Dorsolateral prefrontal cortex (tissue), 122 donors: ENCODE measurements at places on chromosomes 5 and 9. TPM values are rescaled to one million over a fixed set of nuclear protein-coding genes. Genes with fewer than 3 reads are reported as not detected.
A peak's percentile ranks its signal among the peaks of the same experiment; 100 is the strongest.

Gene ARAP3
- total RNA-seq, result 7.1 TPM

- no peak for DNase-seq
Observed at GRCh38 chr9:134644725-134645606, 3.4 kb downstream of the COL5A1 start.

Gene DPYSL3
- 43.5 TPM for total RNA-seq

Gene SPATA31C1
- total RNA-seq, result not detected

GRCh38 chr5:177306674-177307543 lies 3.3 kb downstream of the PRELID1 start:
- DNase-seq, result no peak

Gene TMEM171
- total RNA-seq, result 2.1 TPM

Gene TAF11L10
- total RNA-seq, result 1.4 TPM

DNA sequence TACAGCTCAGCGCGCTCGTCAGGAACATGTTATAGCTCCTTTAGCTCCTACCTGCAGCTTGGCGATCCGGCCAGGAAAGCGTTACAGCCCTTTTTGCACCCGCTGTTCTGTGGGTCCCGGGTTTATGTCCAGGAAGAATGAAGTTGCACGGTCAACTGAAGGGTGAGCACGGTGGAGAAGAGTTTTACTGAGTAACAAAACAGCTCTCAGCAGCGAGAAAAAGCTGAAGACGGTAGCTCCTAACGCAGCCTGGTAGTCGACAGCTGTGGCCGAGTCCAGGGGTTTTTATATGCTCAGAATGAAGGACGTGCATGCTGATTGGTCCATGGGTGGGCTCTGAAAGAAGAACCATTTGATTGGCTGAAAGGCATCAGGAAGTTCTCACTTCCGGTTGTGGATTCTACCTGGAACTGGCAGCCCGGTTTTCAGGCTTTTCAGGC lies 1830.1 kb upstream of the NUDT12 start:
- DNase-seq, result no peak

DNA sequence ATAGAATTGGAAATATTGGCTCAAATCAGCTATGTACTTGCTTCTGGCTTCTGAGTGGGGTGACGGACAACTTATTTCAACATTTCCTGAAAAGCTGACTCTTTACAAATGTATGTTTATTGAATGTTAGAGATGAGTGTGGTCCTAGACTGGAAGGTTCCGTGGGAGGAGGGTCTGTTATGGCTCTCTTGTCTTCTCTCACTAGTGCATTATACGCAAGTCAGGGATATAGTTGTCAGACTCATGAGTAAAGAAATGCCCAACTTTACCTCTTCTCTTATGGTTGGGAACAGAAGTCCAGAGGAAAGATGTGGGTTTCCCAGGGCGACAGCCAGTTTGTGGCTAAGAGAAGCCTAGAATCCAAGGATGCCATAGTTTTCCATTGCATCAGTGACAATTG lies 839.3 kb upstream of the WWC1 start:
- DNase-seq, result no peak

- DNase-seq, result no peak
Observed at GRCh38 chr5:164302533-164303235, 797.3 kb downstream of the MAT2B start.

DNA sequence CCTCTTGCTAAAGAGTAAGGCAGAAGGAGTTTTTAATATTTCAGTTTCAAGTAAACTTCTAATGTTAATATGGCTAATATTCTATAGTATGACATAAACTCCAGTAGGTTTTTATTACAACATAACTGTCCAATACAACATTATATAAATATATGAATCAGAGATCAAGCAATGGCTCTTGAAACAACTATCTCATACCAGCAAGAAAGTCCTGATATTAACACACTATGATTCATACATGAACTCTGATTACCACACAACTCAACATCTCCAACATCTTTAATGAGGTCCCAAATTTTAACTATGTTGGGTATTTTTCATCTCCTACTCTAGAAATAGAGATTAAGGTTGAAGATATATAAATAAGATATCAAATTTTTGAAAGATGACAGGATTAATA lies 878.3 kb downstream of the TLE1 start:
- no peak for DNase-seq

Gene SPINK5
- total RNA-seq, result not detected

Gene SLC25A25
- 38.4 TPM for total RNA-seq

Gene HTR4
- 15.3 TPM for total RNA-seq

GRCh38 chr5:115699967-115700366 lies 74.1 kb upstream of the TMED7 start:
- DNase-seq, result no peak

- DNase-seq, result no peak
Observed at GRCh38 chr5:59348189-59348588, 545.3 kb downstream of the PDE4D start.

Gene AMBP
- total RNA-seq, result not detected

DNA sequence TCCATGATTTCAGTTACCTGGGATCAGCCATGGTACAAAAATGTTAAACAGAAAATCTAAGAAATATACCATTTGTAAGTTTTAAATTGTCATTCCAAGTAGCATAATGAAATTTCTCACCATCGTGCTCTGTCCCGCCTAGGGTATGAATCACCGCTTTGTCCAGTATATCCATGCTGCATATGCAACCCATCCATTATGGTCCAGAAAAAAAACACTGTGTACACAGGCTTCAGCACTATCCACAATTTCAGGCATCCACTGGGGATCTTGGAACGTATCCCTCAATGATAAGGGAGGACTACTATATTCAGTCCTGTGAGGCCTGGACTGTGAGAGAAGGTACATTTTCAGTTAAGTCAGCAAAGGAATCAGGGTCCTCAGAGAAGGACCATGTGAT lies 37.6 kb upstream of the HNRNPA0 start:
- DNase-seq, result no peak

Gene NKD2
- 15.8 TPM for total RNA-seq

Gene ENTPD8
- total RNA-seq, result not detected

DNA sequence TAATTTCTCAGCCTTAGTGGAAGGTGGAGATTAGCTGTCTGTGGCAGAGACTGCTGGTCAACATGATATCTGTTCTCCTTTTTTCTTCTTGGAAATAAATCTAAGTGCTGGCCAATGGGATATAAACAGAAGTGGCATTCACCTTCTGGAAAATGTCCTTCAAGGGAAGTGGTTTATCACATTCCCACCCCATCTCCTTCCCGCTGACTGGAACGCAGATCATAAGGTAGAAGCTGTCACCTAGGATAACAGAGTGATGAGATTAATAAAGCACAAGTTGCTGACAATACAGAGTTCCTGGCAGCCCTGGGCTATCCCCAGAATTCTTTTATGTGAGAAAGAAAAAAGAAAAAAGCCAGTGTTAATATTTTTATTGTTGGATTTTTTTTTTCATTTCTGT lies 109.7 kb upstream of the OSMR start:
- no peak for DNase-seq

DNA sequence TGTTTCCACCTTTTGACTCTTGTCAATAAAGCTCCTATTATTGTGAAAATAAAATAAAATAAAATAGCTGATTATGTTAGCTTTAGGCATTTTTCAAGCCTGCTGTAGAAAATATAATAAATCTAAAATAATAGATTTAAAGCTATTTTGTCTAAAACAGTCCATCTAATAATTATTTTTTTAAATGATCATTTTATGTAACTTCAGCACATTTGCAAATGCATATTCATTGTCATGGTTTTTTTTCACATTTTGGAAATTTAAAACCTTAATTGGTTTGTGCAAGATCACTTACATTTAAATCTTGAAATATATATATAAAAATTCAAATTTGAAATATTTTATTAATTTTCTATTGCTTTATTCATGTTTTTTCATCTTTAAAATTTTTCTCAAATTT lies 159.8 kb downstream of the ADGRV1 start:
- DNase-seq, result no peak

GRCh38 chr5:5318426-5319190 lies 103.9 kb upstream of the ICE1 start:
- DNase-seq, result no peak

Gene SOX30
- total RNA-seq, result not detected

DNA sequence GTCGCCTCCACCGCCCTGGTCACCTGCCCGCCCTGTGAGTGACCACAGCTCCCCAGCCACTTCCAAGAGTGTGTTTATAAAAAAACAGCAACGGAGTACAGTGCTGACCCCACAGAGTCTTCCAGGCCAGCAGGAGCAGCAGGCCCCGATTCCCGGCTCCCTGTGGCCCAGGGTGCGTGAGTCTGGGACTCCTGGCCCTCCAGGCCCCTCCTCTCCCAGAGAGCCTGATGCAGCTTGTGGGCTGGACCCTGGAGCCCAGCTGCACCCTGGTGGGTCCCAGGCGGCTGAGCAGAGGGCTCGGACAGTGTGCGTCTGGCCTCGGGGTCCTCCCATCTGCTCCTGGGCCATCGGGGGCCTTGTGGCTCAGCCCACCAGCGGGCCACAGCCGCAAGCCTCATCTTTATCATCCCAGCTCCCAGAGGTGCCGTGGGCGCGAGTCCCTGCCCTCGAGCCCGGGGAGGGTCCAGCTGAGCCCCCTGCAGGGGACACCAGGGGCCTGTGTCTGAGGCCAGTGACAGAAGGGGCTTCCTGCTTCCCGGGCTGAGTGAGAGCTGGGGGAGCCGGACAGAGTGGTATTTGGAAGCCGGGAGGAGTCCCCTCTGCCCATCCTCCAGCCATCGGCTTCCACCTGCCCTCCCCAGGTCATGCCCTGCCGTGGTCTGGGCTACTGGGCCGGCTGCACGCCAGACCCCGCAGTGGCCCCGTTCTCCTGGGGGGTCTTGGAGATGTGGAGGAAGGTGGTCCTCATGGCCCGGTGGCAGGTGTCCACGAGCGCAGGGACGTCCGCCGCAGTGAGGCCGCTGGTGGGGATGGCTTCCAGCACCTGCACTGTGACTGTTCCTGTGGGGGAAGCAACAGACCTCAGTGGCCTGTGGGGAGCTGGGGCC lies 10.6 kb downstream of the EGFL7 start:
- DNase-seq, result no peak

Gene GPR151
- total RNA-seq, result 0.26 TPM

- DNase-seq, result no peak
Observed at GRCh38 chr5:35061211-35061770, 13.5 kb upstream of the AGXT2 start.

DNA sequence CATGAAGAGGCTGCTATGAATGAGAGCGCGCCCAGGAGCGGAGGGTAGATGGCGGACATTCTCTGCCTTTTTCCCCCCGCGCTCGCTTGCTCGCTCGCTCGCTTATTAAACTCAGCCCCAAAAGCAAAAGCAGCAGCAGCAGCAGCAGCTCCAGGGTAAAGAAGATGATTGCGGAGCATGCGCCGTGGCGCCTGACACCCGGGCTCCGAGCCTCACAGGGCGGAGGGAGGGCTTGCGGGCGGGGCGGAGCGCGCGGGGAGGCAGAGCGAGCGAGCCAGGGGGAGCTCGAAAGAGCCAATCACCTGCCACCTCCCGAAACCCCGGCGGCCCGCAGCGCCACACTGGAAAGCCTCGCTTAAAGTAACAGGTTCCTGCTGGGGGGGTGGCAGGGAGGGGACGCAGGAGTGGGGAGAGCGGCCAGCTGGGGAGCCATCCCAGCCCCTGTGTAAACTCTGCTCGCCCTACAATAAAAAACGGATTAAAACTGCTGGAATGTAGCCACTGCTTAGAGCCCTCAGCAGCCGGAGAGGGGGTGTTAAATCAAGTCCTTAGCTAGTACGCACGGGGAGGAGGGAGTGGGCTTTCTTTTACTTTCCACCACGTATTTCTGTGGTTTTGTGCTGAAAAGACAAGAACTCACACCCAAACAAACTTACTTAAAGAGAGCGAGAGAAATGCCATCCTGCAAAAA lies at the start of gene MLLT3:
TSS of gene MLLT3 (minus strand) at position 170 of the 691 bp plus-strand sequence.
- peak; percentile 94 for DNase-seq

Gene RNF183
- total RNA-seq, result not detected

Gene ANKRD31
- 1.0 TPM for total RNA-seq

Gene RFESD
- total RNA-seq, result 3.2 TPM

- no peak for DNase-seq
Observed at GRCh38 chr5:84274585-84275468, 109.9 kb downstream of the EDIL3 start.

DNA sequence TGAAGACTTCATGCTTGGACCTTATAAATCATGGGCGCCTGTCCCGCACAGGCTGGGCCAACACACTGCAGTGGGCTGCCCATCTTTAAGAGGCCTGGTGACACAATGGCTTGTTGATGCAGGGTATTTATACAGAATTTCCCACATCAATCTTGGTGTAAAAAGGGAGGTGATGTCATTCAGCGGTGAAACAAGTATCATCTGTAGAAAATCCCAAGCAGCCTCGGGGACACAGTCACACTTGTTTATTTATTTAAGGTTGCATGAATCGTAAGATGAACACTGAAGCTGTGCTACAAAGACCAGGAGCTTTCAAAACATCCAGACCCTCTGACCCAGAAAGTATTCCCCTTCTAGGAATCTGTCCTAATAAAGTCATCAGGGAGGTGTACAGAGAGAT lies 40.5 kb downstream of the SMIM23 start:
- no peak for DNase-seq

GRCh38 chr9:27350382-27350976 lies 53.5 kb upstream of the EQTN start:
- DNase-seq, result no peak

Gene GMCL2
- total RNA-seq, result not detected

- no peak for DNase-seq
Observed at GRCh38 chr5:76456258-76456657, 53.2 kb downstream of the IQGAP2 start.

- DNase-seq, result no peak
Observed at GRCh38 chr9:107059220-107059619, 196.3 kb downstream of the ZNF462 start.

DNA sequence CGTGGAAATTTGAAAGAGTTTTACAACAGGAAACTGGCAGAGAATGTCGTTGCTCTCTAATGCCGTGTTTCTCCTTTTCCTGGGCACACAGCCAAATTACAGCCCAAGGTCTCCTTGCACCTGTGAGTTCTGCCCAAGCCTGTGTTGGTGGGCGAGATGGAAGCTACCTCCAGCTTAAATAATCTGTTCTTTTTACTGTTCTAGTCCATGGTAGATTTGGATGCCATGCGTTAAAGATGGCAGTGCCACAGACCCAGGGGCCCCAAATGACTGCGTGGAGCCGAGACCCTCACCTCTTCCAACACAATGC lies 92.6 kb upstream of the IRX4 start:
- DNase-seq, result no peak

Gene TSSK1B
- total RNA-seq, result not detected

Gene ARPC5L
- total RNA-seq, result 60.4 TPM

Gene PHF2
- total RNA-seq, result 29.6 TPM

DNA sequence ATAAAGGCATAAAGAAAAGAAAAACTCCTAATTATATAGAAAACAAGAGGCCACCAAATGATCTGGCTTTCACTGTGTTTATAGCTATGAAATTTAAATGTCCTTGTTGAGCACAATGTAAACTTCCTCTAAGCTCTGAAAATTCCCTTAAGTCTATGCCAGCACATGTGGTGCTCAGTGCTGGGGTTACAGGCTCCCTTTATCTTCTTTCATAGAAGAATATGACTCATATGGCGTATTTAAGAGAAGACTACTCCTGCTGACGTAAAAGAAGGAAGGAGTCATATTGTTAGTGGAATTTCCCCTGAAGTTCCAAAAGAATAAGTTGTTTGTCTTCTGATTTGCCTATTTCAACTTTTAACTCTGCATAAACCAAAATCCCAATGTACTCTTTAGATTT lies 30.4 kb downstream of the RNF145 start:
- DNase-seq, result no peak

GRCh38 chr5:56212130-56212879 lies 20.8 kb downstream of the ANKRD55 start:
- no peak for DNase-seq

- DNase-seq, result no peak
Observed at GRCh38 chr5:43061352-43062075, 21.4 kb upstream of the ANXA2R start.

- DNase-seq, result no peak
Observed at GRCh38 chr5:8600843-8601242, 731.9 kb downstream of the MTRR start.

- no peak for DNase-seq
Observed at GRCh38 chr5:179275941-179276837, 69.1 kb downstream of the ADAMTS2 start.

Gene GRM6
- total RNA-seq, result not detected
